ENCODE measurements at places on chromosomes 1 and 21.

DNA sequence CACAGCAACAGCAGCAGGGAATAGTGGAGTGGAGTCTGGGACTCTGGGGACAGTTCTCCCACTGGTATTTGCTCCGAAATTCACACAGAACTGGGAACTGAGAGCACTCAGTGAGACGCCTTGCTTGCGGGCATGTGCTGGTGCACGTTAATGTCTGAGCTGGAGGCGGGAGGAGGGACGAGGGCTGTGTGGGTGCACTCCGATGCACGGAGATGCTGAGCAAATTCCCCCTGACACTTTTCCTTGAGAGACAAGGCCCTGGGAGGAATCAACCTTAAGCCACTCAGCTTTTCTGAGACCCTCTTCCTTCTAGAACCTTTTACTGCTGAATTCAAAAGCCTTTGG is 2.8 kb downstream of the RGS8 start:
- no peak for DNase-seq

- no peak for DNase-seq
Measured at GRCh38 chr1:24641646-24642151, 1.4 kb upstream of the SRRM1 start.

DNA sequence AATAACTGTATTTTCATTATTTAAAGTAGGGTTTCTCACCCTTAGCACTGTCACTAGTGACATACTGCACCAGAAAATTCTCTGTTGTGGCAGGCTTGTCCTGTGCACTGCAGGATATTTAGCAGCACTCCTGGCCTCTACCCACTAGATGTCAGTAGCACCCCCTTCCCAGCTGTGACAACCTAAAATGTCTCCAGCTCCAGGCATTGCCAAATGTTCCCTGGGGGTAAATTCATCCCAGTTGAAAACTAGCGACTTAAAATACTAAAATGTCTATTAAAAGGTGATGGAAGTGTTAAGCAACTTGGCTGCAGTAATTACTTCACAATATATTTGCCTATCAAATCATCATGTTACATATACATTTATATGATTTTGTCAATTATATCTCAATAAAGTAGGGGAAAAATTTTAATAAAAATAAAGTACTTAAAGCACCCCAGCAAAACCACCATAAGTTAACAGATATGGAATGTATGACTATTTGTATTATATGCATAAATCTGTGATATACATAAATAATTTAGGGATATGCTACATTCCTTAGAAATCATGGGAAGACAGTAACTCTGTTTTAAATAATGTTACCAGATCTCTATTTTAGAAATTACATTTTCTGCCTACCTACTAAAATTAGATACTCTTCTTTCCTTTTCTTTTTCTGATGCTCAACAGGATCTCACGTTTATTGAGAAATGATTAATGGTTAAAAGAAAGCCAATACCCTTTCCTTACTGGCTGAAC is 74.6 kb downstream of the ARID4B start:
- DNase-seq: no peak

DNA sequence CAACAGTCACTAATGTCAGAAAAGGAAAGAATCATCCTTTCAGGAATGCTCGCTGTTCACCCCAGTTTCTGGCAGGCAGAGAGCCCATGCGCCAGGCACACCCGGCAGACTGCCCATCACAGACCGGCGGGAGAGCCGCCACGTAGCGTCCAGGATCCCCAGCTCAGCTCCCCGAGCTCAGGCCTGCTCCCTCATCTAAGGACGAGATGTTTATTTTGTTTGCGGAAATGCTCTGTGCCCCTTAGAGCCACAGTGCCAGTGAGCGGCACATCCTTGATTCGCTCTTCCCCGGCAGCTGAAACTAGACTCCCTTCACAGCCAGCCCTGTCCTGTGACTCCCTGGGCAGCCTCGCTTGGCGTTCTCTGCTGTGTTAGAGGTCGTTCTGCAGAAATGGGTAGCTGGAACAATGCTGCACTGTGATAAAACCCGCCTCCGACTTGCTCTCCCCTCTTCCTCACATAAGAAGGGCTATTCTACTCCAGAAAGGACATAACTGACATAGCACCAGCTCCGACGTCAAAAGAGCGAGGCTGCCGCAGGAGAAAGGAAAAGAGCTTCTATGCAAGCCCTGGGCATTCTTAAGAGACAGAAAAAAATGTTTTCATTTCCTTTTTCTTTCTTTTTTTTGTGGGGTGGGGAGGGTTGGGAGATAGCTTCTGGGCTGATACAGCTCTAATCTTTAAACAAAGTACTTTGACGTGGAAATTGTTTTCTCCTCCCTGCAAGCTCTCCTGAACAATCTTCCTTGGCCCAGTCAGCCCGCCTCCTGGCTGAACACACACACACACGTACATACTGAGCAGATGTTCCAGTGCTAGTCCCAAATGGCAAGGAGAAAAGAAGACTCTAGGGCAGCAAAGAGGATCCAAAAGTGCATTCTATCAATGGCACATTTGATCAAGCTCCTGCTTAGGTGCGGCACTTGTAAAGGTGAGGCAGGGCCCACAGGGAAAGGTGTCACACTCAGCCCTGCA is 37.2 kb downstream of the MRAP start:
- DNase-seq: no peak

- DNase-seq: no peak
Measured at GRCh38 chr1:62294261-62294660, 25.0 kb downstream of the KANK4 start.

- DNase-seq: no peak
Measured at GRCh38 chr1:162676087-162676486, 43.8 kb downstream of the DDR2 start.

DNA sequence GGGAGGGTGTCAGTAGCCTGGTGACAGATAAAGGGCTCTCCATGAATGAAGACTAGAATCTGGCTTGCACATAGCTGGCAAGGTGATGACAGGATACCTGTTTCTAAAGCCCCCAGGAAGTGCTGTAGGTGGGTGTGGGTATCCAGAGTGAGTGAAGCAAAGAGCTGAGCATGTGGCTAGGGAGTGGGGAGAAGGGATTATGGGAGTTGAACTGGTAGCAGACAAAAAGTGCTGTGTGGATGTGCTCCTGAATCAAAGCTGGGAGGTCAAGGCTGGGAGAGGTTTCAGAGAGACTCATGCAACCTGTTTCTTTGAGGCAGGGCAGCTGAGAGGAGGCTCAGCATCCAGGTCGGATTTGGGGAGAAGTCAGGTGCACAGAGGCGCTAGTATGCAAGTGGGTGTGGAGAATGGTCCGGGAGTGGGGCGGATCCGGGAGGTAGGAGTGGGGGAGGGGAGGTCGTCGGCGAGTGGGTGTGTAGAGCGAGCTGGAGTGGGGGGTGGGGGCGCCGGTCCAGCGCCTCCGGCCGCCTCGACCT is 600 bp downstream of the ASTN1 start:
- DNase-seq: no peak

- no peak for DNase-seq
Measured at GRCh38 chr21:44626673-44627143, at the start of gene KRTAP10-9. KRTAP10-9 (plus strand) TSS chr21:44627093; CDS start chr21:44627172, 79 bp downstream.

DNA sequence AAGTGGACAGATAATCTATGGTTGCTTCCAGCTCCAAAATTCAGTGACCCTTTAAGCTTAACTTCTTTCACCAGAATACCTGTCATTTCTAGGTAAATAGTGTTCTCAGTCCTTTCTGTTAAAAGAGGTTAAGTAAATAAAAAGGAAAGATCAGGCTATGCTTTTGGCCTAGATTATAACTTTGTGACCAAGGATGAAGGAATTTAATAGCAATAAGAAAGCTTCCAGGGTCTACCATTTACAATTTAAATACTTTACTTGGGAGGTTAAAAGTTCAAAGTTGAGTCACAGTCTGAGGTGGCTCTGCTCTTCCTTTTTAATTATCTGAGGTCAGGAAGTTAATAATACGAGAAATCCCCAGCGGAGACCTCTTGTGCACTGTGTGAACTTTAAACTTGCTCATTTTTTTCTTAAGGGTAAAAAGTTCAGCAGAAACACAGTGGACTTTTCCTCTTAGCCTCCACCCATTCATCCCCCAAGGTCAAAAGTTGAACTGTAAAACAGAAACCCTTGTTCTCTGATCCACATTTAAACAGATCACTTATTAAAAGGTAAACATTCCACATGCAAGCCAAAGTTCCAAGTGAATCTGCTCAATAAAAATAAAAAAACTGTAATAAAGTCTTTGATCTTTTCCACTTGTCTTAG is 187.1 kb downstream of the NRIP1 start:
- DNase-seq: no peak

- DNase-seq: no peak
Measured at GRCh38 chr1:30966690-30967369, 58.3 kb upstream of the SDC3 start.

GRCh38 chr1:200260597-200261335 is 149.1 kb downstream of the ZNF281 start:
- DNase-seq: no peak

- DNase-seq: no peak
Measured at GRCh38 chr1:41226815-41227434, 15.2 kb downstream of the SCMH1 start.

DNA sequence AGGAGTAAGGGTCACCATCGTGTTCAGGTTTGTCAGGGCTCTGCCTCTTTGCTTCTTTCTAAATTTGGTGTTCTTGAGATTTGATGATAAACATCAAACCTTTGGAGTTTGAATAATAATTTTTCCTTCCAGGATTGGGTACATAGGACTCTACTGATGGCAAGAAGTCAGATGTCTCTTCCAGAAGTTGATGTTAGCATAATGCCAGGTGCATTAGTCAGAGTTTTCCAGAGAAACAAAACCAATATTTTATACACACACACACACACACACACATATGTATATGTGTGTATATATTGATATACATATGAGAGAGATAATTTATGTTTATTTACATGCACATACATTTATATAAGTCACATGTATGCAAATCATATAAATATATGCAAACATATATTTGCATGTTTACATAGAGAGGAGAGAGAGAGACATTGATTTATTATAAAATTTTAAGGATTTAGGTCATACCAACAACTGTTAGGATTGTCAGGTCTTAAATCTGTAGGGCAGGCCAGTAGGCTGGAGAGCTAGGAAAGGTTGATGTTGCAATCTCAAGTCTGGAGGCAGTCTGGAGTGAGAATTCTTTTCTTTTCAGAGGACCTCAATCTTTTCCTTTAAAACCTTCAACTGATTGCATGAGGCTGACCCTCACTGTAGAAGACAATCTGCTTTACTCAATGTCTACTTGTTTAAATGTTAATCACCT is 199.2 kb downstream of the HLX start:
- no peak for DNase-seq

DNA sequence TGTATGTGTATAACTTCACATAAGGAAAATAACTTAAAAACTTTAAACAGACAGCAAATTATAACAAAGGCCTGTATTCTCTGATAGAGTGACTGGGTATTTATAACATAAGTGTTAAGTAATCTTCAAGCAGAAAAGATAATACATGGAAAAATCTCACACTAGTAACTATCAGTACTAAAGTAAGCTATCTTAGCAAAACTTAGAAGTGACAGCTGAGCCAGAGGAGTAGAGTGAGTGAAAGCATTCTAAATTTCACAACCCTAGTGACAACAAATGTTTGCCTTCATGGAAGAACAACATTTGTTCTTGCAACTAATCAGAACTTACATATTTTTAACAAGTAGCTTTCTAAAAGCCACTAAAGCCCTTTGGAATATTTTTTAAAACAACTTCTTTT is 74.5 kb upstream of the B3GALT2 start:
- no peak for DNase-seq

- DNase-seq: no peak
Measured at GRCh38 chr1:59150577-59151386, 146.1 kb upstream of the FGGY start.

- DNase-seq: no peak
Measured at GRCh38 chr1:39085174-39085573, 59.0 kb downstream of the NDUFS5 start.

- DNase-seq: no peak
Measured at GRCh38 chr1:198143797-198144196, 13.0 kb upstream of the NEK7 start.

DNA sequence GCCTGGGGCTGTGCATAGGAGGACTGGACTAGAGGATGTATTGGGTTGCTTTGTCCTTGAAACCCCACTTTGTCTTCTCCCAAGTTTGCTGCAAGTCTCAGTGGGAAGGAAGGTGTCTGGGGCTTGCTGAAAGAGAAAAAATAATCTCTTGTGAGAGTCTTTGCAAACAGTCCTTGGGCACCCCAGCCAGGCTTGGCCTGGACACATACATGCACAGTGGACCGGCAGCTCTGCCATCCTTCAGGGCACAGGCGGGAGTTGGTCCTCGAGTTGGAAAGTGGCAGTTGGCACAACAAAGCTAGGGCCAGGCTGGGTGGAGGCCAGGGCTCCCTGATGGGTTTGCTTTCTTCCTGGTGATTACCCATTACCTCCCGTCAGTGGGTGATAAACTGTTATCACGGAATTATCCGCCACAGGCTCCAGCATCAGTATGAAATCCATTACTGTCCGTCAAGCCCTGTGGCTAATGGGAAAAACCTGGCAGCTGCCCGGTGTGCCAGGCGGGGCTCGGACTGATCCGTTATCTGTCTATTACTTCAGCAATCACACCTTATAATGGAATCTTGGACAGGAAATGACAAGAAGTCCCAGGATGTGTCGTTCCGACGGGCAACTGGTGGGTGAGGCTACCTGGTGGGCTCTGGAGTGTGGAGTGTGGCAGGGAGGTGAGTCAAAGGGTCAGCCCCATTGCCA is 265.7 kb downstream of the GRIK3 start:
- DNase-seq: no peak
